ENCODE measurements at places on chromosomes 7 and 10.

- no peak for DNase-seq
These were observed 200.5 kb downstream of the SKAP2 start for GRCh38 chr7:26663874-26664273.

GRCh38 chr10:88557256-88557655 is 25.9 kb downstream of the RNLS start:
- no peak for DNase-seq

GRCh38 chr10:6507311-6507710 is 72.8 kb downstream of the PRKCQ start:
- no peak for DNase-seq

DNA sequence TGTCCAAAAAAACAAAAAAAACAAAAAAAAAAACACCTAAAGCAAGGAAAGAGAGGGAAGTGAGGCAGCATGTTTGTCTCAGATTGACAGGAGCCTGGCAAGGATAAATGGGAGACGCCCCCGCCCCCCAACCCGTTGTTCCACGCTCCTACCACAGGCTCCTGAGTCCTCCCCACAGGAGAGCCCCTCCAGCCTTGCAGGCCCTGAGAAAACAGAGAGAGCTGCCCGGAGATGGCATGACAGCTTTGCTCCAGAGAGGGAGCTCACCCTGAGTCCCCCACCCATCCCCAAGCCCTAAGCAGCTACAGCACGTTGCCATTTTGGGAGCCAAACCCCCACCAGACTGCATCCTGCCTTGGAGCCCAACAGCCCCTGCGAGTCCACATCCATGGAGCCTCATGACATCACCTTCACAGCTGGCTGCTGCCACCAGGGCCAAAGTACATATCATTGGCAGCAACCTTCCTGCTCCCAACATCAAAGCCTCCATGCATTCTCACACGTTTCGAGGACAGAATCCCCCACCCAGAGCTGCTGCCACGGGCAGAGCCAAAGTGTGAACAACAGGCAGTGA is 1283.3 kb downstream of the TYW1 start:
- DNase-seq, result no peak

GRCh38 chr7:105387508-105388355 is 989 bp downstream of the SRPK2 start:
- no peak for DNase-seq
